ENCODE measurements at places on chromosomes 6 and 20.

DNA sequence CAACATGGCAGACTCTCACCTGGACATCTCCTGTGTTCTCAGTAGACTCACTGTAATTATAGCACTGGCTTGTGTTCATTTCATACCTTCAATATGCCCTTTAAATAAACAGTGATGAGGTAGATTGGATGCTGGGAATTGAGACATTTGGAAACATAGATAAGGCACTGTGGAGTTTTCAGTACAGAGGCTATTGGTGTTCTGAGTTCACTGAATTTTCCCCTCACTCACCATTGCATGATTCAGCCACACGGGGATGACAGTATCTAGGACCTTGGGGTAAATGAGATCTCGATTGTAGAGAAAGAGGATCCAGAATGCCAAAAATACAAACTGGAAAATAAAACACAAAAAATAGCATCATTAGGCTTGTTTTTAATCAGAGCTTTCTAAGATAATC, 12.6 kb downstream of the ADTRP start:
- H3K36me3 ChIP-seq, result no peaks in the 10 kb centered on the region
- no peaks in the 10 kb centered on the region for H3K4me1 ChIP-seq
- H3K4me3 ChIP-seq, result no peak overlapping the region
- no peaks in the 10 kb centered on the region for H3K27me3 ChIP-seq

- H3K36me3 ChIP-seq, result no peaks in the 10 kb centered on the region
- H3K27me3 ChIP-seq, result no peaks in the 10 kb centered on the region
- DNase-seq, result no peak
- H3K27ac ChIP-seq, result no peak overlapping the region
Observed at GRCh38 chr20:20212675-20213096, 155.2 kb upstream of the INSM1 start.

GRCh38 chr20:3328501-3328900, 79.0 kb downstream of the DNAAF9 start:
- DNase-seq, result no peak
- no peaks in the 10 kb centered on the region for H3K27me3 ChIP-seq
- H3K27ac ChIP-seq, result no peak overlapping the region
- no peaks in the 10 kb centered on the region for H3K36me3 ChIP-seq
- no peak overlapping the region for H3K4me3 ChIP-seq

DNA sequence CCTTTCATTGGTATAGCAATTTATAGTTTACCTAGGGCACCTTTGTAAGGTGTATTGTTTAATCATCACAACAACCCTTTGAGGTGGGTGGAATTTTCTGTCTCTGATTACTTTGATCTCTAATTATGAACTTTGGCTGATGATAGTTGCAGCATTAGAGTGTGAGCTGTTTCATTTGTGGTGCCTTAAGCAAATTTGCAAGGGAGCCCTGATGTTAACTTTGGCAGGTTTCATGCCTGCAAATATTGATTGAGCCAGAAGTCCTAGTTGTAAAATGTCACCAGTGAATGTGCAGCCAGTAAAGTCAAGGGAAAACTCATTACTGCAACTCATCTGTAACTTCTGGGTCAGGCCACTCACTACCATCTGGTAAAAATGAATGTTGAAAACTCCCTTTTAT, 29.8 kb downstream of the CTNNBL1 start:
- DNase-seq, result no peak
- no peak overlapping the region for H3K4me3 ChIP-seq
- no peak overlapping the region for H3K27ac ChIP-seq
- H3K27me3 ChIP-seq, result no peaks in the 10 kb centered on the region

GRCh38 chr20:52130406-52130805, 61.2 kb downstream of the ZFP64 start:
- H3K4me3 ChIP-seq, result no peak overlapping the region
- no peaks in the 10 kb centered on the region for H3K36me3 ChIP-seq
- no peak overlapping the region for H3K27ac ChIP-seq
- no peaks in the 10 kb centered on the region for H3K27me3 ChIP-seq

Data from H1 (cell line).